ENCODE measurements at places on chromosomes 2 and 18.

DNA sequence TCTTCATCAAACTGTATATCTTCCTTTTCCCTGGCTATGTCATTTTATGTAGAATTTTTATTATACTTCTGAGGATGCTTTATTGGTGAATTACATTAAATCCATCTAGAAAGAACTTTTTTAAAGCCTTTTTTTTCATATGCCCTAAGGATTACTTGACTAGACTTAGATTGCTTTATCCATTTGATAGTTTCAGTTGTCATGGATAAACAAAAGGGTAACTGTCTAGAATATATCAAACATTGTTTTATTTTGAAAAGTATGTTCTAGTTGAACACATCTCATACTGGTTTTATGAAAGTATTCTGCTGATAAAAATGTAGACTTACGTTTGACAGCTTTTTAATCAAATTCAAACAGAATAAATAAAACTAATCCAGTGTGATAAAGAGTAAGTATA is 639.8 kb downstream of the ARHGAP15 start:
- H3K36me3 ChIP-seq = no peaks in the 10 kb centered on the region
- no peaks in the 10 kb centered on the region for H3K4me1 ChIP-seq
- no peak for DNase-seq
- no peaks in the 10 kb centered on the region for H3K27me3 ChIP-seq
- no peak overlapping the region for H3K27ac ChIP-seq

DNA sequence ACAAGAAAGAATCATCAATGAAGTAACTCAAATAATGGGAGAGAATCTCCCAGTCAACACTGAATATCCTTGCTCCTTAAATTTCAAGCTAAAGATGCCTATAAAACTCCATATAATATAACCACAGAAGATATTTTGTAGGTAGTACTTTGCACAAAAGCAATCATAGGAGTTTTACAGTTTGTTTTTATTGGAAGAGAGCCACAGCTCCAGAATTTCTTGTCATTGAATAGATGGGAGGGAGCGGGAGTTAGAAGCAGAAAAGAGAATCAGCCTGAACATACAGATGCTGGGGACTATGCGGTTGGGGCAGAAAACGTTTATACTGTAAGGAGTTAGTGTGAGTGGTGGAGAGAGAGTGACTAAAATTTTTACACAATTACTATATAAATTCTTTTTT is 18.3 kb upstream of the SMAD4 start:
- DNase-seq = no peak
- H3K27ac ChIP-seq = no peak overlapping the region
- H3K4me3 ChIP-seq = no peak overlapping the region
- H3K36me3 ChIP-seq = no peaks in the 10 kb centered on the region
- H3K27me3 ChIP-seq = no peaks in the 10 kb centered on the region

DNA sequence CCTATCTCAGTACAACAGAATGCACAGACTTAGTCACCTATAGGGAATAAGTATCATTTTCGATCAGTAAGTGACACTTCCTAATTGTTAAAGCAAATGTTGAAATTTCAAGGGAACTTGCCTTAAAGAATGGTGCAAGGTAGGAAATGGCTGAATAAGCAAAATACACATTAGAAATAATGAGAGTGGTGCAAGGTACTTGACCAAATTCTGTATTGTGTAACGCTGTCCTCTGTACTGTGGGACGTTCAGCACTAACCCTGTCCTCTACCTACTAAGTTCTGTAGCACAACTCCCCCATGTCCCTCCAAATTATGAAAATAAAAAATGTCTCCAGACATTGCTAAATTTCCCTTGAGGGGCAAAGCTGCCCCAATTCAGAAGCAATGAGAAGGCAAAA is 19.4 kb downstream of the MMADHC start:
- H3K4me3 ChIP-seq = no peak overlapping the region
- H3K36me3 ChIP-seq = peaks cover 45% of the 10 kb centered on the region
- no peak for DNase-seq
- no peaks in the 10 kb centered on the region for H3K27me3 ChIP-seq

DNA sequence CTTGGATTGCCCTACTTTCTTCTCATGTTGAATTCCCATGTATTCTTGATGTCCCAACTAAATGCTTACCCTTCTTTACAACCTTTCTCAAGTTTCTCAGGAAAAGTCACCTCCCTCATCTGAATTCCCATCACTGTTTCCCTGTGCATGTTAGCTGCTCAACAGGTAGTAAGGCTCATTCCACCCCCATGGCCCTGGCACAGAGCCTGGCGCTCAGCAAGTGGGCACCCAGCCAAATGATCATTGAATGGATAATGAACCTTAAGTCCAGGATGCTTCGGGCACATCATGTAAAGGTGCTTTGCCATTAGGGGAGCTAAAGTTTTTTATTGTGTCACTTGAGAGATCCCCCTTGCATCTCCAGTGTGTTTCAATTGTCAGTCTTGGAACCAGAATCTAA is 124.0 kb downstream of the PKP4 start:
- H3K27me3 ChIP-seq = no peaks in the 10 kb centered on the region
- H3K36me3 ChIP-seq = no peaks in the 10 kb centered on the region
- H3K4me1 ChIP-seq = no peaks in the 10 kb centered on the region
- H3K4me3 ChIP-seq = no peak overlapping the region
- no peak for DNase-seq

GRCh38 chr18:35246831-35247230 is 6.0 kb downstream of the ZNF397 start:
- no peak overlapping the region for H3K4me3 ChIP-seq
- H3K4me1 ChIP-seq = peaks cover 3% of the 10 kb centered on the region
- no peak overlapping the region for H3K27ac ChIP-seq
- peaks cover 58% of the 10 kb centered on the region for H3K36me3 ChIP-seq
- no peak for DNase-seq

DNA sequence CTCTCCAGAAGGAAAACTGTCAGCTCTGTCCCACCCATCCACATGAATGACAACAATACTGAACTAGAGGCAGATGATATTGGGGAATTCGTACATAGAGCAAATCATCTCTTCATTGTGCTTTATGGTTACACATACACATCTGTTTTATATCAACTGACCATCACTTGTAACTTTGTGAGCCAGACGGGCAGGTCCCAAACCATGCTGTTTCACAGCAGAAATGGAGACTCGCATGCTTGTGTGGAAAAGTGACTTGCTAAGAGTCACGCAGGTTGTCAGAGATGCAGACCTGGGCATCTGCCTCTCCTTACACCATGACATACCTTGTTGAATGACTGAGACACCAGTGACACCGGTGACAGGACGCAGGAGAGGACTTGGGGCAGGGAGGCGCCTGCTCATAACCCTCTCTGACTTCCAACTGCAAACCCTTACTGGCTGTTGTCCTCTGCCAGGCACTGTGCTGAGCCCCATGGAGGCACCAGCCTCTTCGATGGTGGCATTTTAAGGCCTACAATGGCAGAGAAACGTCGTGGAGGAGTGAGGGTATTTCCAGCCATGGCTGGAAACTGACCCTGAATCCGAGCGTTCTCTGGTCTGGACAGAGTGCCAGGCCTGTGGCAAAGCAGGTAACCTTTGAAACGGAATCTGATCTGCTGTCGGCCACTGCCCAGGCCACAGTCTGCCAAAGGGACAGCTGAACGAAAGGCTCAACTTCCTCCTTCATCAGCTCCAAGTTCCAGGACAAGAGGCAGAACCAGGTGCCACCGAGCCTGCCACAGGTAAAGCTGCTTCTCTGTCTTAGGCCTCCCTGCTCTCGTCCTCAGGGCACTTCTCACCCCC is 26.9 kb upstream of the ROCK2 start:
- H3K36me3 ChIP-seq = no peaks in the 10 kb centered on the region
- no peak for DNase-seq
- H3K27me3 ChIP-seq = no peaks in the 10 kb centered on the region
- H3K27ac ChIP-seq = no peak overlapping the region

- no peaks in the 10 kb centered on the region for H3K4me1 ChIP-seq
- H3K36me3 ChIP-seq = no peaks in the 10 kb centered on the region
- no peak overlapping the region for H3K4me3 ChIP-seq
- H3K27ac ChIP-seq = no peak overlapping the region
- H3K27me3 ChIP-seq = no peaks in the 10 kb centered on the region
These were observed 303.4 kb downstream of the SMAD2 start for GRCh38 chr18:47627030-47627429.

DNA sequence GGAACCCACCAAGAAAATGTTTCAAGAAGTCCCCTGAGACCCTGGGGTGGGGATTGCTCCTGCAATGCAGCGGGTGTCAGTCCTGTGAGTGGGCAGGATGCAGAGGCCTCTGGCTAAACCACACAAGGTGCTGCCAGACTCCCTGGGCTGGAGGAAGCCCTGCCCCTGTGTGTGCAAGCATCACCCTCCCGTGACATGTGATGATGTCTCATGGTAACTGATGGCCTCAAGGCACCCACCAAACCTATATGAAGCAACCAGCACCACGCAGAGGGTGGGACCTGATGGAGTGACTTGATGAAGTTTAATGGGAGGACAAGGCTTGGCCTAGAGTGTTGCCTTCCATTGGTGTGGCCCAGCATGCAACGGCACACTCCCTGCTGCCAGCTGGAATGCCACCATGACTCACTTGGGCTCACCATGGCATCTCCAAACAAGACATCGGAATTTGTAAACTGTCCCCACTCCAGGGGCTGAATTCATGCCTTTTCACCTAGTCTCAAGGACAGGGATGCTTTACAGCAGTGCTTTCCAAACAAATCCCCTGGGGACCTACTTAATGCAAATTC is 8.7 kb upstream of the SLC14A1 start:
- H3K4me3 ChIP-seq = no peak overlapping the region
- H3K36me3 ChIP-seq = no peaks in the 10 kb centered on the region
- no peaks in the 10 kb centered on the region for H3K27me3 ChIP-seq
- H3K27ac ChIP-seq = no peak overlapping the region
- DNase-seq = no peak
- H3K4me1 ChIP-seq = no peaks in the 10 kb centered on the region

- H3K27ac ChIP-seq = no peak overlapping the region
- H3K36me3 ChIP-seq = no peaks in the 10 kb centered on the region
- no peak overlapping the region for H3K4me3 ChIP-seq
These were observed 45.4 kb upstream of the EHBP1 start for GRCh38 chr2:62660087-62660486.

DNA sequence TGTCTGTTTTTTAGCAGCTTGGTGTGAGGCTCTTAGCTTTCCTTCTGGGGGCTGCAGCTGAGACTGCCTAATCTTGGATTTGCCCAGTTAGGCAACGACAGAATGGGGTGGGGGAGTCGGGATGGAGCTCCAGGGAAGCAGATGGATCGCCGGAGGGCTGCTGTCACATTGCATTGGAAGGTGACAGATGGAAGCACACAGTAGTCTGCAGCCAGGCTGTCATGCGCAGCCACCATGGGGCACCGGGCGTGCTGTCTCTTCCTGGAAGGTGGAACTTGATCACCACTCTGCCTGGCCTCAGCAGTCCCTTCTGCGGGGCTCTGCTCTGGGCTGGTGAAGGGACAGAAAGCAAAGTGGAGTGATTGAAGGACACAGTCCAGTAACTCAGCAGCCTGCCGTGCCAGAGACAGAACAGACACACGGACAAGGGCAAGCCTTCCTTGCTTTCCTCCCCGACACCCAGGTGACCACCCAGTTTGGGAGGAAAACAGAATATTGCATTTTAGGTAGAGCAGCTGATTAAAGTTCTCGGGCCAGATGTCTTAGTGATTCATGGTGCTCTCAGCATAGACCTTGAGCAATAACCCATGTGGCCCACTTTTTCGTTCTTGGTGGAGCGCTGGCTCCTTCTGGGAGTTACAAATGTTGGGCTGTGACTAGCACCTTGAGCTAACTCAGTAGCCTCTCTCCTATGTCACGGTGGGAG is 40.9 kb downstream of the RNF144A start:
- no peaks in the 10 kb centered on the region for H3K36me3 ChIP-seq
- no peak for DNase-seq
- H3K4me3 ChIP-seq = no peak overlapping the region
- no peaks in the 10 kb centered on the region for H3K27me3 ChIP-seq
- H3K4me1 ChIP-seq = no peaks in the 10 kb centered on the region

GRCh38 chr2:140639628-140640027 is 1491.2 kb downstream of the LRP1B start:
- H3K36me3 ChIP-seq = no peaks in the 10 kb centered on the region
- no peak overlapping the region for H3K27ac ChIP-seq
- no peaks in the 10 kb centered on the region for H3K27me3 ChIP-seq
- no peaks in the 10 kb centered on the region for H3K4me1 ChIP-seq
- no peak for DNase-seq

DNA sequence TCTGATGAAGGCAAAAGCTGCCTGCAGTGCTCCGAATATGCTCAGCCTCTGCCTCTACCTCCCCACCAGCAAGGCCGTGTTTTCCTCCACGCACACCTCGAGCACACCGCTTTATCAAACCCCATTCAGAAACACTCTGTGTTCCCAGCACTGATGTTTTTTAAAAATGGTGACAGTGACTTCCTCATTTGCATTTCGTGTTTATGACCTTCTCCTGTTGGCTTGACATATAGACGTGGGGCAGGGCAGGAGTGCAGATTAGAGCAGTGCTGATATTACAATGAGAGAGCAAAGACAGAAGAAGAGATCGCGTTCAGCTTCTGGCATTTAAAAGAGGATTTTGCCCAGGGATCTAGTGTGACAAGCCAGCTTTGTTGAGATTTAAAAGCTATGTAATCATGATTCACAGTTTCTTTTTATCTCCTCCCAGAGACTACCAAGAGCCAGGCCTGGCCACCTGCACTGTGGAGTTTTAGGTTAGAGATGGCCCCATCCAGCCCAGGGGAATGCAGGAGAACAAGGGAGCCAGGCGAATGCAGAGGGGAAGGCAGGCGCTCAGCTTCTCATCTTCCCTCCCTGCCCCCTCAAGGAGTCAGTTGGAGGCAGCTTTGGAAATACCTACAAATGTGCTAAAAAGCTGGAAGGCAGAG is 61.5 kb upstream of the NEDD4L start:
- no peaks in the 10 kb centered on the region for H3K27me3 ChIP-seq
- no peaks in the 10 kb centered on the region for H3K36me3 ChIP-seq

- H3K4me1 ChIP-seq = no peaks in the 10 kb centered on the region
- DNase-seq = no peak
- no peak overlapping the region for H3K27ac ChIP-seq
These were observed 253.3 kb downstream of the EXOC6B start for GRCh38 chr2:72572501-72572900.

DNA sequence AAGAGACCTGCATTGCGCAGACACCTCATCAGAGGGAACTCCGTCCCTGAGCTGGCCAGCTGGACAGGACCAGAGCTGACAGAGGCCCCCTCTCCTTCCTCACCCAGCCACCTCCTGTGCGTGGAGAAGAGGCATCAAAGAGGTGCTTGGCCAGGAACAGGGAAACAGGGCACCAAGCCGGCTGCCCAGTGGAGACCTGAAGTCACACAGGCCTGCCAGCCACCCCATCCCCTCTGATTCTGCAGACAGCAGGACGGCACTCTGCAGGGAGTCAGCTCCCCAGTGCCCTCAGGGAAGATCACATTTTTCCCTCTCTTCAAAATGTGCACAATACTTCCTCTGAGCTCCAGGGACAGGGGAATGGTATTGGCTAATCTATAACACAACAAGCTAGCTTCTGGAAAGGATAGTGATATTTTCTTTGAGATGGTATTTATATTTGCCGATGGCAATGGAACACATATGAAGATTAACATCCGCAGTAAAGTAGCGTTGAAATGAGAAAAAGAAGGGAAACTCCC is 30.5 kb downstream of the SLC1A4 start:
- H3K4me1 ChIP-seq = no peaks in the 10 kb centered on the region
- H3K4me3 ChIP-seq = no peak overlapping the region
- H3K36me3 ChIP-seq = peaks cover 67% of the 10 kb centered on the region
- H3K27me3 ChIP-seq = no peaks in the 10 kb centered on the region
- no peak overlapping the region for H3K27ac ChIP-seq
- DNase-seq = no peak

All from ascending aorta (tissue), 2 donors.